ENCODE measurements at places on chromosomes 3 and 15. TPM values are rescaled to one million over a fixed set of nuclear protein-coding genes. Genes with fewer than 3 reads are reported as not detected.

Gene PYGO1
- polyA plus RNA-seq: not detected

Gene NEO1
- polyA plus RNA-seq: 0.48 TPM

Gene CHRD
- not detected for polyA plus RNA-seq

Gene ZIC4
- not detected for polyA plus RNA-seq

Gene RARRES1
- not detected for polyA plus RNA-seq

Gene CA12
- polyA plus RNA-seq: not detected

Gene LYSMD2
- polyA plus RNA-seq: 25.1 TPM

Gene FRMD4B
- polyA plus RNA-seq: 0.06 TPM

Gene SHC4
- polyA plus RNA-seq: 0.04 TPM

Gene ANKRD34C
- polyA plus RNA-seq: not detected

Gene ROBO2
- not detected for polyA plus RNA-seq

Gene ONECUT1
- polyA plus RNA-seq: not detected

Gene FBXW12
- polyA plus RNA-seq: not detected

Gene ATG7
- polyA plus RNA-seq: 13.9 TPM

Gene XYLB
- 0.19 TPM for polyA plus RNA-seq

Gene CMTM7
- polyA plus RNA-seq: 76.1 TPM

Gene AMT
- 51.1 TPM for polyA plus RNA-seq

Gene CPEB1
- polyA plus RNA-seq: 0.19 TPM

Gene BOC
- polyA plus RNA-seq: 0.58 TPM

Gene TJP1
- polyA plus RNA-seq: not detected

Gene HTR3C
- not detected for polyA plus RNA-seq

Gene U2SURP
- 31.0 TPM for polyA plus RNA-seq

Gene PLS1
- polyA plus RNA-seq: 0.13 TPM

Gene CAMP
- 0.30 TPM for polyA plus RNA-seq

Gene ABI3BP
- not detected for polyA plus RNA-seq

Gene FAM107A
- not detected for polyA plus RNA-seq

Gene LZTFL1
- polyA plus RNA-seq: 16.5 TPM

Gene ELL3
- polyA plus RNA-seq: 19.0 TPM

Gene MED12L
- polyA plus RNA-seq: 0.07 TPM

Gene GOLGA6L7
- polyA plus RNA-seq: not detected

Gene EHHADH
- polyA plus RNA-seq: 0.30 TPM

Gene EIF2B5
- polyA plus RNA-seq: 77.1 TPM

Gene CCDC39
- not detected for polyA plus RNA-seq

Gene TF
- polyA plus RNA-seq: 0.36 TPM

Gene HCN4
- polyA plus RNA-seq: not detected

Gene ECE2
- polyA plus RNA-seq: not detected

Measured in B cell (primary cell).